Posterior vena cava (tissue), 2 donors: ENCODE measurements at places on chromosomes 7 and 10. TPM values are rescaled to one million over a fixed set of nuclear protein-coding genes. Genes with fewer than 3 reads are reported as not detected.

Gene RBP3
- not detected for total RNA-seq

- no peak for DNase-seq
Observed at GRCh38 chr7:36707465-36707864, 16.8 kb downstream of the AOAH start.

DNA sequence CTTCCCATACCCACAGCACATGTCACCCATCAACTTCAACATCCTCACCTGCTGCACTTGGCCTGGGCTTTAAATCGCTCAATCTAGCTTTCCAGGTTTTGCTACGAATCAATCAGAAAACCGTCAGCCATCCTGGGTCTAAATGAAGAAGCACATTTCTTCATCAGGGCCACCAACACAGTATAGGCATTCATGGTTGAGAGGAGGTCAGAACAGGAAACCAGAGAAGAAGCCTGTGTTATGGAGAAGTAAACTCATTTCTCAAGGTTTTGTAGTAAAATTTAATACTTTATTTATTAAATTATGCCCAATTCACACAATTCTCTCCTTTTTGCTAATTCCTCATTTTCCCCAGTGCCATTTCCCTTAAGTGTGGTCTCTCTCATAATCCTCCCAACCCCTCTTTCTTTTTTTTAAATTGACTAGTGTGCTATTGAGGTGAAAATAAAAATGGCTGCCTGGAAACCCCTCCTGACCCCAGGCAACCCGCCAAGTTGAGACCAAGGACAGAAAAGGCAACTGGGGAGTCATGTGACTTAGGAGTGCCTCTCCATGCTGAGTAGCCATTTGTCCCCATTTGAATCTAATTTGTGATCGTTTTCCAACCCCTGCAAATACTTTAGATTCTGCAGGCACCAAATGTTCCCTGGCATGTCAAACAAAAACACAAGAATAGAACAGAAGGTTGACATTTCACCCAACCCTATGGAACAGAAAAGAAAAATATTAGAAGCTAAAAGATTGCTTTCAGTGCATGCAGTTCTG lies 181.1 kb upstream of the NAMPT start:
- DNase-seq = no peak

DNA sequence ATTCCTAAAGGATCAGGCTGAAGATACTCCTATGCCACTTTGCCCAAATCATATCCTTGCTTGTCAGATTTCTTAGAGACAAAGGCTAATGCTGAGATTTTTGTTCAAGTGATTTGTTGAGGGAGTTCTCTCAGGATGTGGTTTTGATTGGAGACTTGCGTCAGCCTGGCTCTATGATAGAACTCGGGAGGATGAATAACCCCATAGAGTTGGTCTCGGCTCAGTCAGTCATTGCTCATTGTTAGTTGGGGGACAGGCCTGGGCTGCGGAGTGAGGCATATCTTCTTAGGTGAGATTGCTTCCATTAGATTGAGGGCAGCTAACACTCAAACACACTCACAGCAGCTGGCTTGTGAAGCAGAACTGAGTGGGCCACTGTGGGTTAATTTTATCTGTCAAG lies 203.4 kb downstream of the KIF20B start:
- no peak for DNase-seq

- no peak for DNase-seq
Observed at GRCh38 chr10:130401860-130402765, 265.9 kb downstream of the GLRX3 start.

DNA sequence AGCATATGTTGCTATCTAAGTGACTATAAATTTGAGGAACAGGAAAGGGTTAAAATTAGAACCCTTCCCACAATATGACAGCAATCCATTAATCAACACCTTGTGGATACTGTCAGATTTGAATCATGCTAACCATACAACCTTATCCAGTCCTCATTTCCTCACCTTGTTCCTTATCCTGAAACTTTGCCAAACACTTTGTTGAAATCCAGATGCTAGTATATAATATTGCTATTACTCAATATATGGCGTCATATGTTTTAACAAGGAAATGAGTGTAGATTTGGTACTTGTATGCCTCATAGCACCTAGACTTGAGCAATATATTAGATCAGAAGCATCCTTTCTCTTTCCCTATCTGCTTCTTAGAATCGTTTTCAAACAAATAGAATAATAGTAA lies 66.3 kb upstream of the SLC25A13 start:
- DNase-seq = no peak

- DNase-seq = no peak
Observed at GRCh38 chr10:3658766-3659165, 126.2 kb downstream of the KLF6 start.

DNA sequence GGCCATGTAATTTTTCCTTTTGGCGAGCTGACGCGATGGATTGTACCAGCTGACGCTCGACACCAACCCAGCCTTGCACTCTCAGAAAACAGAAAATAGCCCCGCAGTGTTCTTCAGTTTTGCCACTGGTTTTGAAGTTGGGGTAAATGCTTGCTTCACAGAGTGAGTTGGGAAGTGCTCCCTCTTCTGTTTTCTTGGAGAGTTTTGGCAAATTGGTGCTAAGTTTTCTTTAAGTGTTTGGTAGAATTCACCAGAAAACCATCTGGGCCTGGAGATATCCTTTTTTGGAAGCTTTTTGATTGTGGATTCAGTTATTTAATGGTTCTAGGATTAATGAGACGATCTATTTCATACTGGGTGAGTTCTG lies 252.8 kb downstream of the ELFN1 start:
- DNase-seq = no peak

DNA sequence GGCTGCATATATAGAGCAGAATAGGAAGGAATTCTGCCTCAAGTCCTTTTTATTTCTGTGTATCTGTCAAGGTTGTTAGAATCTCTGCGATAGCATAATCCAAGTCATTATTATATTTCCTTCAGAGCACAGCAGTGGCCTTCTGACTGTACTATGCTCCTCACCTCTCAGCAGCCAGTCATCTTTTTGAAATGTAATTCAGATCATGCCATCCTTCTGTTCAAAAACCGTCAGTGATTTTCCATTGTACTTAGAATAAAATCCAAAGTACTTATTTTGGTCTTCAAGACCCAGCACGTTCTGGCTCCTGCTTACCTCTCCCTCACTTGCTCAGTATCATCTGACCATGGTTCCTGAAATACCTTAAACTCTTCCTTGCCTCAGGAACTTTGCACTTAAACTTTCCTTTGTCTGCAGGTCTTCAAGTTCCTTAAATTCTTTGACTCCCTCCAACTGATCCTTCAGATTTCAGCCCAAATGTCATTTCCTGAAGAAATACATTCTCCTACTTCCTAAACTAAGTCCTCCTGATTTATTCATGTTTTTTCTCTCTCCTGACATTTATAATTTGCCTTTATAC lies 112.4 kb downstream of the ST7 start:
- DNase-seq = no peak

Gene GNAT3
- not detected for total RNA-seq

DNA sequence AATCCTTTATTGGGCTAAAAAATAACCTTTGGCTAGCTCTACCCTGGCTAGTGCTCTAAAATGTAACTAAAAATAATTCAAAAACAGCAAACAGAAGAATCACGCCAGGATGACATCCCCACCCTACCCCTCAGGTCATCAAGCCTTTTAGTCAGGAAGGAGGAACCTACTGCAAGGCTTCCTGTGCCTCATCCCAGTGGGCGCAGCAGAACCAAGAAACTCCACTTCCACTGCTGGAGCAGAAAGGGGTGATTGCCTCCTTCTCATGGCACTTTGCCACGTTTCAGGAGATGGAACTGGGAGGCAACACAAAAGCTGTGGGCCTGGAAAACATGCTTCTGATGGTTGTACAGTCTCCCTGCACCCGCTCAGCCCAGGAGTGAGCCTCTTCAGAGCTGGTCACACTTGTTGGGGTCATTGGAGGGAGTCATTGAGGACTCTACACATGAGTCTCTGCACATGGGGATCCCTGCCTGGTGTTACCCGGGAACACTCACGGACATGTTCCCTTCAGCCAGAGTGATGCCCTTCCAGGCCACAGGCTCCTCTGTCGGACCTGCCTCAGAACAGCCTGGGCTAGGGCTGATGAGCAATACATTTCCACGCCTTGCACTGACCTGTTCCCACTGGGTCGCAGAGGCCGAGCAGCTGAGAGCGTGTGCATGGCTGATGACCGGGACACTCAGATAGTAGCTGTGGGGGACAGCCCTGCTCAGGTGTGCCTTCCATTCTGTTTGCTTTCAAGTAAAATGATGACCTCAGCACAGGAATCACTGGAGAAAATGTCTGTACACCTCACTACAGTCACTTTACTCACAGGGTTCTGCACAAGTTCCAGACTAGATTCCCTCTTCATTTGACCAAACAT lies 355.3 kb downstream of the FGFR2 start:
- no peak for DNase-seq

- no peak for DNase-seq
Observed at GRCh38 chr7:69674701-69675182, 76.5 kb downstream of the AUTS2 start.

- no peak for DNase-seq
Observed at GRCh38 chr7:24784277-24784676, 27.0 kb upstream of the GSDME start.

Gene OGDHL
- not detected for total RNA-seq

- DNase-seq = no peak
Observed at GRCh38 chr7:115631782-115632181, 398.8 kb downstream of the TFEC start.

- DNase-seq = no peak
Observed at GRCh38 chr7:100764841-100765240, 31.4 kb downstream of the ZAN start.
